ENCODE measurements at places on chromosomes 12 and 14.

DNA sequence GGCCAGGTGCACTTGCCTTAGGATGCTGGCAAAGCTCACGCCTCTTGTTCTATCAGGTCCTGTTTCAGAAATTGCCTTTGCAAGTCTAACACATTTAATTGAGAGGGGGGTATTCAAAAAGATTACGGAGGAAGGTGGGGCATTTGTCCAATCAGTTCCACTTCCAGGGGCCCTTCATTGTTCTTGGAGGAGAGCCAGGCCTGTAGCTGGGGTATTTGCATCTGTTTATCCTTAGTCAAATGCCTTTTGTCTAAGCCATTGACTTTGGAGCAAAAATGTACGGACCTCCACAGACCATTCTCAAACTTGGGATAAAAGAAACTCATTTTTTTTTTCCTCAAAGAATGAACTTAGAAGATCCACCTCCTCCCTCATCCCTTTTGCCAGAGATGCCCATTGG is 582.0 kb downstream of the BCL11B start:
- no peak for DNase-seq

- peak; percentile 42 for DNase-seq
These were observed 100.8 kb downstream of the PPM1A start for GRCh38 chr14:60349663-60350365.

- peak; percentile 60 for DNase-seq
These were observed 738 bp downstream of the CKAP4 start for GRCh38 chr12:106246891-106247673.

- DNase-seq: no peak
These were observed 727.3 kb upstream of the LMO3 start for GRCh38 chr12:17333287-17333686.

DNA sequence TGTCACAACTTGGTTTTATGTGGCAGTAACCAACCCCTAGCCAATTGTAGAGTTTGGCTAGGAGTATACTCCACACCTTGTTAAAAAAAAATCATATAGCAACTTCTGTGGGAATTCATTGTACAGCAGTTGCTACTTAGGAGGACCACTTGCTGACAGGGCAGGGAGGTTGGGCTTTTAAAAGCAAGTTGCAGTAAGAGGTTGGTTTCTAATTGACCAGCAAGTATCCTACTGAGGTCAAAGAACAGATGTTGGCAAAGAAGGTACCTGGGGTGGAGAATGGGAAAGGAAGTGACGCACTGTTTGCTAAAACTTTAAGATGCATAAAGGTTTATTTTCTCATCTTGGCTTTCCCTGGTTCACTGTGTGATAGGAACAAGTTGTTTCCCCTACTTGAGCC is 104.6 kb downstream of the TBX3 start:
- DNase-seq: no peak

DNA sequence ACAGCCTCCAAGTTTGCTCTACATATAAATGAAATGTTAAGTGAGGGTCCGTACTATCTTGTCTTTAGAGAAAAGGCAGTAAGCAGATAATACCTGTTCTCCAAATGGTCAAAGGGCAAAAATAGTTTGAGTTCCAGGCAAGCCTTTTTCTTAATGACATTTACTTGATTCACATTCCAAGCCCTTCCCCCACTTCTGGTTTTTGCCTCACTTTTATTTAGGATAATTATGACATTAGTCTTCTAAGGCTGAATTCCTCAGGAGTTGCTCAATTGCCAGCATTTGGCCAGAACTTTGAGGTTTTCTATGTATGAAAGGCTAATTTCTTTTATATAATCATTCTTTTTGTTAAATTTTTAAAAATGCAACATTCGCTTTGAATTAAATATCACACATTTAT is 62.5 kb upstream of the DUSP6 start:
- DNase-seq: no peak

GRCh38 chr12:55865327-55865726 is 22.6 kb upstream of the MMP19 start:
- DNase-seq: no peak

- no peak for DNase-seq
These were observed 901 bp upstream of the NFKBIA start for GRCh38 chr14:35405304-35405996.

GRCh38 chr12:57429473-57430111 is 1.3 kb downstream of the R3HDM2 start:
- no peak for DNase-seq

All from activated CD8-positive, alpha-beta T cell treated with anti-CD3 and anti-CD28 coated beads for 36 hours (primary cell).